ENCODE measurements at places on chromosomes 16 and 17.

DNA sequence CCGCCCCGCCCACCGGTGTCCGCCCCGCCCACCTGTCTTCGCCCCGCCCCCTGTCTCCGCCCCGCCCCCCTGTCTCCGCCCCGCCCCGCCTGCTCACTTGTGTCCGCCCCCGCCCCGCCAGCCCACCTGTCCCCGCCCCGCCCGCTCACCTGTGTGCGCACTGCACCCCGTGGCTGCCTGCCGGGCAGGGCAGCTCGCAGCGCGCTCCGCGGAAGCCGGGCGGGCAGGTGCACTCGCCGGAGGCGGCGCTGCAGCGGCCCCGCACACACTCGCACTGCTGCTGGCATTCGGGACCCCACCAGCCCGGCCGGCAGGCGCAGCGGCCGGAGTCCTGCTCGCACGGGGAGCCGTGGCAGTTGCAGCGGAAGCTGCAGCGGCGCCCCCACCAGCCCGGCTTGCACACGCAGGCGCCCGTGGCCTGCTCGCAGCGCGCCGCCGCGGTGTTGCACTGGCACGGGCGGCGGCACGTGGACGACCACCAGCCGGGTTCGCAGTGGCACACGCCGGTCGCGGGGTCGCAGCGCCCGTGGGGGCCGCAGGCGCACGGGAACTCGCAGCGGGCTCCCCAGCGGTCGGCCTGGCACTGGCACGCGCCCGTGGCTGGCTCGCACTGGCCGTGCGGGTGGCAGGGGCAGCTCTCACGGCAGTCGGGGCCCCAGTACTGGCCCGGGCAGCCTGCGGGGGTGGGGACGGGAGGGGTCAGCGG, 2.1 kb downstream of the SCARF1 start:
- peak; percentile 89 for DNase-seq

DNA sequence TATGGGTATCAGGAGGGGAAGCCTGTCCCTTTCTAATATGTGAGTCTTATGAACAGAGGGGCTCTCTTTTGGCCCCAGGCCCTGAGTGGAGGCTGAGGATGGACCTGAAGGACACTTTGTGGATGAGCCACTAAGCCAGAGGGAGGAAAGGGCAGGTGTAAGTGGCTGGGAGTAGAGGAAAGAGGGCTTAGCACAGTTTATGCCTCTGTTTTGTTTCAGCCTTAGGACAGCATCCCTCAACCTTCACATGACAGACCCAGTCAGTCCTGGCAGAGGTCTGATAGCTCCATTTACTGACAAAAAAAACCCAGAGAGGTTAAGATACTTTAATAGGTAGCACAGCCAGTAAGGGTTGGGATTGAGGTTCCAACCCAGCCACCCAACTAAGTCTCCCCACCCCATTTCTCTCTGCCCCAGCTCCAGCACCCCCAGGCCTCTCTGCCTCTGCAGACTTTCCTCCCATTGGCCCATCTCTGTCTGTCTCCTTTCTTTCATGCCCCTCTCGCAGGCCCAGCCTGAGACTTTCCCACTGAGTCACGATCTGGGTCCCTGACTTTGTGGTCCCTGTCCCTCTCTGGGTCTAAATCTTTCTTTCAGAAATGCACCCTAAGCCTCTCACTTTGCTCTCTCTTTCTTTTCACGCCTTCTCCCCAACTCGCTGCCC, 4.7 kb upstream of the TBX21 start:
- DNase-seq = peak; percentile 9

- DNase-seq = no peak
These were observed 790.8 kb upstream of the SOX9 start for GRCh38 chr17:71330099-71330375.

DNA sequence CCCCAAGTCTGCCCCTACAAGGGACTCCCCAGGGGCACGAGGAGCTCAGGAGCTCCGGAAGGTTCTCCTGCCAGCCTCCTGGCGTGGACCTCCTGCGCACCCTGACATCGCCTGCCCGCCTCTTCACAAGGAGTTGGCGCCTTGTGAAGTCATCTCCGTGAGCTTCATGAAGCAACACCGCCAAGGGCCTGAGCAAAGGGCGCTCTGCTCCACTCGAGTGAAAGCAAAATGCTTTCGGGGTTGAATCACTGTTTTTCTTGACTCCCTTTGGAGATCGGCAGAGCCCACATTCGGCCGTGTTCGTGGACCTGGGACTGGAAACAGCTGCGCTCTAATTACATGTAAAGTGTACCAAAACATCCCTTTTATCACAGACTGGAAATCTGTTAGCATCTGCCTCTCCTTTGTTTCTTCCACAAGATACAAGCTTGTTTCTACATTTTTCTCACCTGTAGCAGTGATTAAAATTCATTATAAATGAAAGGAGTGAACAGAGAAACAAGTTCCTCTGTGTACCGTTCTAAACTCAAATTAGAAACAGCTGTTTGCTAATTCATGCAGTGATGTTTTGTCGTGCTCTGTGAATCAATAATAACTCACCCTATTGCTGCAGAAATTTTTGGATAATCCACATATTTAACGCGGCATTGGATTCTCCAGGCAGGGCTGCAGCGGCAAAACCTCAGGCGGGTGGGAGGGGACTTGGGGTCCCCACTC, 203.3 kb downstream of the ZNF423 start:
- DNase-seq = peak; percentile 39

- DNase-seq = no peak
These were observed 16.9 kb downstream of the PSMD3 start for GRCh38 chr17:39997543-39997942.

GRCh38 chr17:64153565-64154312, 23.8 kb upstream of the ERN1 start:
- no peak for DNase-seq

DNA sequence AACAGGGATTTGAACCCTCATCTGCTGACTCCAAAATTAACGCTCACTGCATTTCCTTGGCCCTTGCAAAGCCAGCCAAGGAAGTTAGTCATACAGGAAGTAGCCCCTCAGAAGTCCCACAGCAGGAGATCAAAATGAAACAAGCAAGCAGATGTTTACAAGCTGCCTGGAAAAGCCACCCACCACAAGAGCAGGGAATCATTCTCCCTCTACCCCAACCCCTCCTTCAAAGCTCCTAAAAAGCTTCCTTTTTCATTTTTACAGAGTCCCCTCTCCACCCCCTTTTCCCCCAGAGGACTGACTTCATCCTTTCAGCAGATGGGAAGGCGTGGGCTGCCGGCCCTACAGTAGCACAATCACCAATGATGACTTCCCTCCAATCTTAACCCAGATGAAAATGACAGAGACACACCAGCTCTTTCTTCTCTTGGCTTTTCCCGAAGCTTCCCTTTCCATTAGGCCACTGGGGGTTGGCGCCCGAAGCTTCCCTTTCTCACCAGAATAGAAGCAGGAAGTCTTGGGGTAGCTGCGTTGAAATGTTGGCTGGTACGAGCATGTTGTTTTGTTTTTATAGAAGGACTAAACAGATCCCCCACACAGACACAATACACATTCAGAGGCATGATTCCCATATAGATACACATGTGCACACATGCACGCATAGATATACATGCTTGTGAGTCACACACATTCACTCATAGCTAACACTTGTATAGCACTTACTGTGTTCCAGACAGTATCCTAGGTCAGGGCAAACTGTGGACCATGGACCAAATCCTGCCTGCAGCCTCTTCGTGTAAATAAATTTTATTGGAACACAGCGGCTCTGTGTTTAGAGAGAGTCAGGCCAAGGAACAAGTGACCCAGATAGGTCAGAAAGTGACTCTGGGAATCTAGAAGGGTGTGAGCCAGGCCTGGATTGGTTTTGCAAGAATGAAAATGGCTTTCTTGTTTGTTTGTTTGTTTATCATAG, 17.4 kb downstream of the ITPRIPL2 start:
- DNase-seq = peak; percentile 51

- no peak for DNase-seq
These were observed 4.6 kb upstream of the OTOA start for GRCh38 chr16:21659124-21659523.

GRCh38 chr17:39077866-39078265, 73.6 kb downstream of the PLXDC1 start:
- DNase-seq = no peak

GRCh38 chr16:17345043-17345442, 125.7 kb downstream of the XYLT1 start:
- no peak for DNase-seq

DNA sequence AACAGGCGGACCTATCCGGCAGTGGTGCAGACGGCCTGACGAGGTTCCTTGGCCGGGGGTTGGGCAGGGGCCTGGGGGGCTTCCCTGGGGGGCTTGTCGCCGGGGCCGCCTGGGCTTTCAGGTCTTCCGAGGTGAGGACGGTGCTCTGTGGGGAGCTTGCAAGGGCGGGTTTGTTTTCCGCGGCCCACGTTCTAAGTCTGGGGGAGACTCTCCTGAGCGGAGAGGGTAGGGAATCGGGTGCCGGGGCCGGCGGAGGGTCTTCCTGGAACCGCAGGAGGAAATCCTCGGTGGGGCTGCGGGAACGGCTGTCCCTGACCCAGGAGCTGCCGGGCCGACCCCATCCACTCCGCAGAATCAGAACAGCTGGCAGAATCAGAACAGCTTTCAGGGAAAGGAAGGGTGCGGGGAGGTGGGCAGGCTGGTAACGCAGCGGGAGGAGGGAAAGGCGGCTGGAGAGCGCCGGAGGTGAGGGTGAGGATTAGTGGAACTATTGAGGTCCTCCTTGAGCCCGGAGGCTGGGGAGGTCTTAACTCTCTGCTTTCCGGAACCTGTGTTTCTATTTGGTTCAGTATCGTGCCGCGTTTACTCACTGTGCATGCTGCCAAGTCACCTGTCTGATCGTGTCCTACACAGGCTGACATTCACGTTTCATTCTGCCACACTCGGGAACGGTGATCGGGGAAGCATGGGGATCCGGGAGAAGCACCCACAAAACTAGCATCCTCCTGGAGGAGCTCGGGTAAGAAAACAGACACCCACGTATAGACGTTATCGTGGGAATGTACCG, 28.9 kb downstream of the CPSF4L start:
- DNase-seq = peak; percentile 61

DNA sequence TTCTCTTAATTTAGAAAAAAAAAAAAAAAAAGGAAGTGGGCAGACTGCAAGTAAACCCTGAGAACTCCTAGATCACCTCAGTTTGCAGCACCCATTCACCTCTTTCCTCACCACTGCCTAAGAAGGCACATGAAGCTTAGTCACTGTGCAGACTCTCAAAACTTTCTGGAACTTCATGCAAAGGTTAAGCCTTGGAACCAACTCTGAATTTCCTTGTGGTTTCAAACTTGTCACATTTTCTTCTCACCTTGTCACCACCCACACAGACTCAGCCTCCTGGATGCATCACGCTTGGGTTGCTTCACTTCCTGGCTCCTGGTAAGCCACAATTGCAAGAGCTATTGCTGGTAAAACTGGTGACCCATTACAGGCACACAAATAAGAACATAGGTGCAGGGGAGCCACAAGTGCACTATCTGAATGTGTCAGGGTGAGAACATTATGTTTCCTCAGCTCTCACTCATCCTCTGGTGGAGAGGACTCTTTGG, 15.0 kb upstream of the CPD start:
- no peak for DNase-seq

GRCh38 chr17:44219616-44220212, at the start of gene UBTF:
UBTF (minus strand) TSS chr17:44219675; CDS start chr17:44218229, 1,446 bp downstream.
- peak; percentile 76 for DNase-seq

DNA sequence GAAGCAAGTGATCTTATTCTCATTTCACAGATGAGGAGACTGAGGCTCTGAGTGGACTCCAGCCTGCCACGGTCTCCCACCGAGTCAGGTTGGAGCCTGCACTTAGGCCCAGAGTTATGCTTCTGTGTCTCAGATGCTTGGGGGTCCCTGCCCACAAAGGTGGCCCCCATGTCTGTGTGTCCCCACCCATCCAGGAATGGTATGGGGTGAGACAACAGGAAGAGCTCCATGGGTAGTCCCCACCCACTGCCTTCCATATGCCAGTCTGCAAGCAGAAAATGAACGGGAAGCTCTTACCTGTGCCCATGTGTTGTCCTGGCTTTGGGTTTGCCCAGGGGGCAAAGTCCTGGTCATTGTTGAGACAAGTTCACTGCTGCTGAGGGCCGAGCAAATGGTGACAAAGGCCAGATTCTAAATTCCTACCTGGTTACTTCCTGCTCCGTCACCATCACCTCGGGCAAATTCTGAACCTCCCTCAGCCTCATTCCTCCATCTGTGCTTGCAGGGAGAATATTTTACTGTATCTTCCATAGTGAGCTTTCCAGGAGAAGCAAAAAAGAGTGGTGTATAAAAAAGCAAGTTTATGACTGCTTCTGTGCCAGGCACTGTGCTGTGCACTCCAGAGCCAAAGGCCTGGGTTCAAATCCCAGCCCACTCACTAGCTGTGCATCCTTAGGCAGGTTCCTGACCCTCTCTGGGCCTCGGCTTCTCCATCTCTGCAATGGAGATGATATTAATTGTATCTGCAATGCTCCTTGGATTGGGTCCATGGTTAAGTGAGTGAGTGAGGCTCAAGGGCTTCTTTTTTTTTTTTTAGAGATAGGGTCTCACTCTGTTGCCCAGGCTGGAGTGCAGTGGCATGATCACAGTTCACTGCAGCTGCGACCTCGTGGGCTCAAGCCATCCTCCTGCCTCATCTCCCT, 9.3 kb downstream of the IL4R start:
- DNase-seq = peak; percentile 21

GRCh38 chr16:86494565-86495356, 15.6 kb upstream of the FOXF1 start:
- no peak for DNase-seq

GRCh38 chr17:49963626-49964302, 5.2 kb upstream of the DLX4 start:
- no peak for DNase-seq

DNA sequence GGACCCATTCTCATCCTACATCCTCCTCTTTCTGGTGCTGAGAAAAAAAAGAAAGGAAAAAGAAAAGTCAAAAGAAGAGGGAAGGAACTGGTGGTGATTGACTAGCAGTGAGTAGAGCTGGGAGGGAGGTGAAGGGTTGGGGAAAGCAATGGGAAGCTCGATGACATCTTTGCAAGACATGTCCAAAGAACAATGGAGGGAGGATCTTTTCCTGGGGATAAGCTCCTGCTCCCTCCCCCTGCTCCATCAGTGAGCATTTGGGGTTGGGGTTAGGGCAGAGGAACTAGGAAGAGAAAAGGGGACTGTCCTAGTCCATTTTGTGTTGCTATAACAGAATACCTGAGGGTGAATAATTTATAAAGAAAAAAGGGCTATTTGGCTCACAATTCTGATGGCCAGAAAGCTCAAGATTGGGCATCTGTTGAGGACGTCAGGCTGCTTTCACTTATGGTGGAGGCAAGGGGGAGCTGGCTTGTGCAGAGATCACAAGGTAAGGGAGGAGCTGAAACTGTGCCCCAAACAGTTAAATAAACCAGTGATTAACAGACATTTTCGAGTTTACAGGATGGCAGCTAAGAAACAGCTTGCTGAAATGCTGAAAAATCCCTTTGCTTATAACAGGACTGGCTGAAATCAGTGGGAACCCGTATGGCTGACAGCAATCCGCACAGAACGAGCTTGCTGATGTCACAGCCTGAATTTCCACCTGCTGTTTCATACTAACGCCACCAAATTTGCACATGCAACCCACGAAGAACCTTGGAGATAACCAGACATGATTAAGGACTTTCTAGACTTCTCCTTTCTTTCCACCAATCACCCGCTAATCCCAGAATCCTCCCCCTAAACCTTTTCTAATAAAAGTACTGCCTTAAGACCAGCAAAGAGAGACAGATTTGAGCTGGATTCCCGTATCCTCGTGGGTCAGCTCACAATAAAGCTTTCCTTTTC, 1.6 kb upstream of the ODF4 start:
- no peak for DNase-seq

GRCh38 chr16:12794486-12795387, 8.9 kb downstream of the CPPED1 start:
- no peak for DNase-seq

- peak; percentile 39 for DNase-seq
These were observed 122.9 kb downstream of the METRNL start for GRCh38 chr17:83202002-83203000.
